ENCODE measurements at places on chromosomes 7 and 10. TPM values are rescaled to one million over a fixed set of nuclear protein-coding genes. Genes with fewer than 3 reads are reported as not detected.
A peak's percentile ranks its signal among the peaks of the same experiment; 100 is the strongest.

DNA sequence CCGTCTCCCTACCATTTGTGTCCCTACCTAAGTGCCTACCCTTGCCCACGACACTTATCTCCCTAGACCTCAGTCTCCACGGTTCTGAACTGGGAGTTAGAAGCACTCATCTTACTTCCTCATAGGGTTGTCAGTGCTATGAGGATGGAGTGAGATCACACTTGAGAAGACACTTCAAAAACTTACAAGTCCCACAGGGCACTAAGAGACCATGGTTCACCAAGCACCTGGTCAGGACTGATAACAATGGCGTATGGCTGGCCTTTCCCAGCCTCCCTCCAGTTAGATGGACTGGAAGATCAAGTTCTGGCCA is 43.2 kb downstream of the KCNMA1 start:
- no peaks in the 10 kb centered on the region for H3K36me3 ChIP-seq
- no peak overlapping the region for H3K4me3 ChIP-seq
- H3K27me3 ChIP-seq, result no peaks in the 10 kb centered on the region
- H3K4me1 ChIP-seq, result peaks cover 8% of the 10 kb centered on the region

DNA sequence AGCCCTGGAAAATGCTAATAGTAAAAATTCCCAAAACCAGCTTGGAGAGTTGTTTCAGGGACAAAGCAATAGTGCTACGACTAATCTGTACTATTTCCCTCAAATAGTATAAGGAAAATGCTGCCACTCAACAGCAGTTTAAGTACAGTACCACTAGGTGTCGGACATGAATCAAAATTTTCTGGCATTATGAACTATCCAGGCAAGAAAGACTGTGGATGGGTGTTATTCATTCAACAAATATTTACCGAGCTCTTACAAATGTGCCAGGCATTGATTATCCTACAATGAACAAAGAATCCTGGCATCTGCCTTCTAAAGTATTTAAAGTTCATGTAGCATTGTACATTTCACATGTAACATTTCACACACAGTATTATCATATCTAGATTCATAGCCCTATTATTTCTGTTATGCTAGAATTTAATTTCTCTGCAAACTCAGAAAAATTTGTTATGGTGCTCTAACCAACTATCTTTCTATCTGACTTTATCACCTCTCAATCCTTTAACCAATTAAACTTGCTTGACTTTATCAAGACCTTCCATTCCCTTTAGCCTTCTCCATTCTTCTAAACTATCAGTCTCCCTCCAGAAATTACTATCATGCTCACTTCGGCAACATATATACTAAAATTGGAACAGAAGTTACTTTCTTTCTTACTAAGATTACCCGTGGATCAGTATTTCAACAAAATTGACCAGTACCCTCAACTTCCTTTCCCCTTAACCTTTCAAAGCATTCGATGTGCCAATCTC is 80.6 kb downstream of the ARHGAP21 start:
- H3K4me3 ChIP-seq, result no peak overlapping the region
- no peaks in the 10 kb centered on the region for H3K4me1 ChIP-seq
- H3K36me3 ChIP-seq, result peaks cover 8% of the 10 kb centered on the region
- peak; percentile 60 for DNase-seq

DNA sequence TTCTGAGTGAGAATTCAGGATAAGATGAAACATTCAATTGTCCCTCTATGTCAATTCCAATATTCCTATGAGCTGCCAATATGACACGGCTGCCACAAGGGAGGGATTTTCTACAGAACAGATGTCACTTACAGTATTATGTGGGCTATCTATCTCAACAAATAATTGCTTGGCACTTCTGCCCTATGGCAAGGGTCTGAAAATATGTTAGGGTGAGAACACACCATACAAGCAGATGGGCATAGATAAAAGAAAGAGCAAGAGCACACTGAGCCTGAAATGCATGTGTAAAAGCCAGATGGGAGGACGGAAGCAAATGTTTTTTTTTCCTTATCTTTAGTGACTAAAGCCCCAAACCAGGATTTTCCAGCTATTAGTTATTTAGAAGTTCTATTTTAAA is 70.1 kb upstream of the TFEC start:
- H3K36me3 ChIP-seq, result no peaks in the 10 kb centered on the region
- no peak overlapping the region for H3K4me3 ChIP-seq
- H3K4me1 ChIP-seq, result peaks cover 7% of the 10 kb centered on the region
- DNase-seq, result no peak

DNA sequence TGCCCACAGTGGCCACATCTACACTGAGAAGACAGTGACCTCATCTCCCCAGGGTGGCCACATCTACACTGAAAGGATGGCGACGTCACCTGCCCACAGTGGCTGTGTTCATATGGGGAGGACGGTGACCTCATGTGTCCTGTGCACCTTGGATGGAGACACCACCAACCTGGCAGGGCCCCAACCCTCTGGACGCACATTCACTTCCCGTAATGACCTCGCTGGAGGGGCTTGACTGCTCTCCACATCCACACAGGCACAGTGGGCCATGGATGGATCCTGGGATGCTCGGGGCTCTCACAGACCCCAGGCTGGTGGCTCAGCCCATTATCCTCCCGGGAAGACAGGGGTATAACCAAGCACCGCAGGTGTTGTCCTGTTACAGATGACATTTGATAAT is 69.7 kb upstream of the BTBD16 start:
- no peaks in the 10 kb centered on the region for H3K27me3 ChIP-seq
- no peak for DNase-seq
- H3K4me3 ChIP-seq, result no peak overlapping the region
- no peaks in the 10 kb centered on the region for H3K36me3 ChIP-seq

DNA sequence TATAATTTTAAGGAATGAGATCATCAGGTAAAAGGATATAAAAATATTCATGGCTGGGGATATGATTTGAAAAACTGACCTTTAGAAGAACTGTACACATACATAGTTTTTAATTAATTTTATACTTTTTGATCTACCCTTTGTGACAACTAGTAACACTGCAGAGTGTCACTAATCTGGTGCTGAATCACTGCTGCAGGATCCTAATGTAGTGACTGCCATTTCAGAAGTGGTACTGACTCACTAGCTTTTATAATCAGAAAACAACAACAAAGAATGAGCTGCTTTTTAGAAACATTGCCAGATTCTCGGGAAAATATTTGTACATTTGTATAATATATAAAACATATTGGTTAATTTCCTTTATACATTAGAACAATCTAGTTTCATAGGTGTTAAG is 110.4 kb downstream of the HIPK2 start:
- no peaks in the 10 kb centered on the region for H3K27me3 ChIP-seq

DNA sequence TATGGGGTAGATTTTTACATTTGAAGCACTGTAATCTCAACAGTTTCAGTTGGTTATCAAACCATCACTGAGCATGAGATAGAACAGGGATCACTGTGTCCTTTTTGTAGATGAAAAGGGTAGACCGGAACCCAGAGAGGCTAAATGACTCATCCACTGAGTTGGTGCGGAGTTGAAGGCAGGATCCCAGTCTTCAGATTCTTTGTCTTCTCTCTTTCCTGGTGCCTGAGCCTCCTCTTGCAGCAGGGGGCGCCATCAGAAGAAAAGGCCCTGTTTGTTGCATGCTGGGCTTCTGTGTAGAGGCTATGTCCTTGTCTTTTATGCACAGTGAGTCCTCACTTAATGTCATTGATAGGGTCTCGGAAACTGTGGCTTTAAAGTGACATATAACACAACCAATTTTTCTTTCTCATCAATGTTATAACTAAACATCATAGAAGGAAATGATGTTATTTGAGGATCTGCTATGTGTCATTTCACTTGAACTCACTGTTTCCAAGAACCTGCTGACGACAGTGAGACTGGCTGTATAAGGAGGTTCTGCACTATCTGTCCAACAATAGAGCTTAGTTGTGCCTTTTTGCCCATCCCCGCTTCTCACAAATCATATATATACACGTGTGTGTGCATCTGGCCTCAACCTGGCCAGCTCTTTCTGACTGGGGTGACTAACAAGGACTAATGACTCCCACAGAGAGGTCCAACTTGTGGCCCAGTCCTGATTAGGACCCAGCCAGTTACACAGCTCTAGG is 14.3 kb downstream of the ZNF282 start:
- peaks cover 77% of the 10 kb centered on the region for H3K36me3 ChIP-seq
- H3K27ac ChIP-seq, result peak overlapping the region; percentile 61
- no peaks in the 10 kb centered on the region for H3K27me3 ChIP-seq
- no peak overlapping the region for H3K4me3 ChIP-seq

DNA sequence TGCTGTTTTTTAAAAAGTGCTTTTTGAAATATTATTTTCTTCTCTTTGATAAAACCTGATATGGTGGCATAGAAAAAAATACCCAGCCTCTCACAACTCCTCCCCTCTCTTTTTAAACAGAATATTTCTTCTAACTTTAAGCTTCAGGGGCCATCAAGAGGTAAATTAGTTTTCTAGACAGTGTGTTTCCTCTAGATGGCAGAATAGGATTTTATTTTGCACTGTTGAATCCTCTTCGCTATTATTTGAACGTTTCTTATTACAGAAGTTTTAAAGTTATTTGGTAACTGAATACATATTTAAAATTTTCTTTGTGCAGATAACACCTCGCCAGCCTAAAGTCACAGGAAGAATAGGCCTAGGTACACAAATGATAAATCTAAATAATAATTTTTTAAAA is 30.3 kb downstream of the ARL5B start:
- no peaks in the 10 kb centered on the region for H3K4me1 ChIP-seq
- DNase-seq, result peak; percentile 43
- H3K36me3 ChIP-seq, result no peaks in the 10 kb centered on the region
- H3K27ac ChIP-seq, result no peak overlapping the region
- no peak overlapping the region for H3K4me3 ChIP-seq
- no peaks in the 10 kb centered on the region for H3K27me3 ChIP-seq

DNA sequence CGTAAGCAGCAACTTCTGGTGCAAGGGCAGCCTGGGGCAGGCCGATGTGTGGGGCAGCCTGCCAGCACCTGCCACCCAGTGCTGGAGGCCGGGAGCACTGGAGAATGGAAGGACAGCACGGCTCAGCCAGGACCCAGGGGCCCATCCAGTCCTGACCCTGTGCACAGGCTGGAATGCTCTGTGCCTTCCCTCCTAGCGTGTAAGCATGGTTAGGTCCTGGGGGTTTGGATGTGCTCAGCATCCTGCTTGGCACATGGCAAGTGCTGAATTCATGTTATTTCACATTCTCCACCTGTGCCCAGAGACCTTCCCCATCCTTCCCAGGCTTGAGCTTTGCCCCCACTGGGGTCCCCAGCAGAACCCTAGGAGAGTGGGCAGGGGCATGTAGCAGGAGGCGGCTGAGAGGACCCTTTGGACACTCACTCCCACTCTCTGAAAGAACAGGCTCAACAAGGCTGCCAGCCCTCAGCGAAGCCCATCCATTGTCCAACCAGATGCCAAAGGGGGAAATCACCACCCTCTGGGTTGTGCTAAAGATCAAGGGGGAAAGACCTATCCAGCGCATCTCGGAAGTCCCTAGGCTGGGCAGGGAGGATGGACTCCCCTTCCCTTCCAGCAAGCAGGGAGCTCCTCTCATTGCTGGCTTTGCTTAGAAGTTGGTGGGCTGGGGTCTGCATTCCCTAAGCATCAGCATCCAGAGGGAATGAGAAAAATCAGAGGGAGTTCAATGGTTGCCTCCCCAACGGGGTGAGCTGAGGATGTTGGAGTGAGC is 29.7 kb downstream of the ANXA8 start:
- no peaks in the 10 kb centered on the region for H3K27me3 ChIP-seq
- H3K27ac ChIP-seq, result no peak overlapping the region
- DNase-seq, result peak; percentile 22
- H3K4me1 ChIP-seq, result no peaks in the 10 kb centered on the region
- H3K4me3 ChIP-seq, result no peak overlapping the region

DNA sequence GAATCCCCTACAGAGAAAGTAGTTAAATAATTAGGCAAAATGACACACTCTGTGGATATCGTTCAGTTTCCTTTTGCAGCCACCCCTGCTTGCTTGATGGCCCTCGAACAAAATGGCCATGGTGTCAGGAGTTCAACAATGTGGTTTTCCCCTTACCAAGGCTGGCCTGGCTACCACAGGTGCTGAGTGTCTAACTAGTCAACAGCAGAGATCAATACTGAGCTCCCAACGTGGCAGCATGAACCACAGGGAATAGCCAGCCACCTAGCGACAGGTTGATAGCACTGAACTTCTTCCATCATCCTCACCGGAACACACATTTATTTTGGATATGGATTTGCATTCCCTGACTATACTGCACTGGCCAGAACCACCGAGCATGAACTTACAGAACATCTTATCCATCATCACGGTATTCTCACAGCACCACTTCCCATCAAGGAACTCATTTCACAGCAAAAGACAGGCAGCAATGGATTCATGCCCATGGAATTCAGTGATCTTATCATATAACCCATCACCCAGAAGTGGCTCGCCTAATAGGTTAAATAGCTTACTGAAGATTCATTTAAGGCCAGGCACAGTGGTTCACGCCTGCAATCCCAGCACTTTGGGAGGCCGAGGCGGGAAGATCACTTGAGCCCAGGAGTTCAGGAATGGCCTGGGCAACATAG is 6.3 kb downstream of the C10orf67 start:
- DNase-seq, result no peak
- no peaks in the 10 kb centered on the region for H3K27me3 ChIP-seq
- no peaks in the 10 kb centered on the region for H3K36me3 ChIP-seq
- H3K4me3 ChIP-seq, result no peak overlapping the region

DNA sequence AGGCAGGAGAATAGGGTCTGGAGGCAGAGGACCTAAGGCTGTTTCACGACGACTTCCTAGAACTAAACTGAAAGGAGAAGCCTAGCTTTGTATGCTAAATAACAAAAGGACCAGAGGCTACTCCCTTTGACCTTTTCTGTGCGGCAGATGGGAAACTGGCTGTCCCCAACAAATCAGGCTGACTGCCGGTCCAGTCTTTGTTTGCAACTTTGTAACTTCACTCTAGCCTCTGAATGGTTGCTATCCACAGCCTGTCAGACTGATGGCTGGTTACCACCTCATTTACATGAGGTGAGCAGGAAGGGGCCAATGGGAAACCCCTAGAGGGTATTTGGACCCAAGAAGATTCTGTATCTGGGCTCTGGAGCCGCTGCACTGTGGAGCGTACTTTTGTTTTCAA is 132.6 kb upstream of the SHH start:
- H3K27me3 ChIP-seq, result peaks cover 28% of the 10 kb centered on the region
- 0 out of 2 replicates have a peak, but pooled peaks cover 4% of the 10 kb centered on the region for H3K4me1 ChIP-seq
- H3K4me3 ChIP-seq, result no peak overlapping the region
- H3K27ac ChIP-seq, result no peak overlapping the region

DNA sequence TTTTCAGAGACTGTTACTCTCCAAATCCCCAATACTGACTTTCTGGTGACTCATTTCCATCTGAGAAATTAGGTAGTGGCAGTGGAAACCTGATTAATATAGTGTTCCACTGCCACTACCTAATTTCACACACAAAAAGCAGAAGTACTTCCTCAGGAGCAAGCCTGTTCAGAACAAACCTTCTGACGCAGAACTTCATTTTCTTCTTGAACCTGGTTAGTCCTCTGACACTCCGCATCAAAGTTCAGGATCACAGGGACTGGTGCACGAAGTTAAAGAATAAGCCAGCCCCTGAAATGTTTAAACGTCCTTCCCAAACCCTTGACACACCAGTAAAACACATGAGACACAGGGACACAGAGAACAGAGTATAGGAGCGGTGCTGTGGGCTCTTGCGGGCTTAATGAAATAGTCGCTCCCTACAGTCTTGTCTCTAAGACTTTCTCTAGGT is 4.4 kb downstream of the WDR91 start:
- H3K27ac ChIP-seq, result no peak overlapping the region
- no peak for DNase-seq
- H3K4me1 ChIP-seq, result peaks cover 6% of the 10 kb centered on the region
- H3K36me3 ChIP-seq, result peaks cover 13% of the 10 kb centered on the region

- no peak overlapping the region for H3K27ac ChIP-seq
- DNase-seq, result no peak
- peaks cover 3% of the 10 kb centered on the region for H3K4me1 ChIP-seq
Observed at GRCh38 chr7:47153576-47153975, 428.3 kb downstream of the TNS3 start.

Gene DHX32
- polyA plus RNA-seq, result 21.8 TPM

Gene SEMA3D
- polyA plus RNA-seq, result 48.7 TPM

Gene CACNA2D1
- polyA plus RNA-seq, result 4.8 TPM

Gene COG5
- 21.2 TPM for polyA plus RNA-seq

Gene AASS
- polyA plus RNA-seq, result 1.2 TPM

Gene SYT15
- polyA plus RNA-seq, result 0.07 TPM

Gene GJD4
- polyA plus RNA-seq, result not detected

Gene LIPN
- polyA plus RNA-seq, result not detected

All from SK-N-SH (cell line).